ENCODE measurements at places on chromosomes 7 and 10.
A peak's percentile ranks its signal among the peaks of the same experiment; 100 is the strongest.

GRCh38 chr10:73413108-73413527, 740 bp downstream of the ANXA7 start:
- no peaks in the 10 kb centered on the region for H3K27me3 ChIP-seq
- DNase-seq: no peak
- no peak overlapping the region for H3K27ac ChIP-seq
- no peaks in the 10 kb centered on the region for H3K4me1 ChIP-seq
- H3K36me3 ChIP-seq: no peaks in the 10 kb centered on the region
- H3K4me3 ChIP-seq: peak overlapping the region; percentile 96

GRCh38 chr7:121985476-121986030, 112.6 kb downstream of the PTPRZ1 start:
- H3K27ac ChIP-seq: no peak overlapping the region
- H3K36me3 ChIP-seq: peaks cover 7% of the 10 kb centered on the region
- H3K4me1 ChIP-seq: no peaks in the 10 kb centered on the region
- no peaks in the 10 kb centered on the region for H3K27me3 ChIP-seq

- no peak overlapping the region for H3K27ac ChIP-seq
- H3K4me3 ChIP-seq: no peak overlapping the region
- no peak for DNase-seq
- H3K36me3 ChIP-seq: no peaks in the 10 kb centered on the region
Measured at GRCh38 chr10:53570221-53570620, 797.6 kb upstream of the MBL2 start.

DNA sequence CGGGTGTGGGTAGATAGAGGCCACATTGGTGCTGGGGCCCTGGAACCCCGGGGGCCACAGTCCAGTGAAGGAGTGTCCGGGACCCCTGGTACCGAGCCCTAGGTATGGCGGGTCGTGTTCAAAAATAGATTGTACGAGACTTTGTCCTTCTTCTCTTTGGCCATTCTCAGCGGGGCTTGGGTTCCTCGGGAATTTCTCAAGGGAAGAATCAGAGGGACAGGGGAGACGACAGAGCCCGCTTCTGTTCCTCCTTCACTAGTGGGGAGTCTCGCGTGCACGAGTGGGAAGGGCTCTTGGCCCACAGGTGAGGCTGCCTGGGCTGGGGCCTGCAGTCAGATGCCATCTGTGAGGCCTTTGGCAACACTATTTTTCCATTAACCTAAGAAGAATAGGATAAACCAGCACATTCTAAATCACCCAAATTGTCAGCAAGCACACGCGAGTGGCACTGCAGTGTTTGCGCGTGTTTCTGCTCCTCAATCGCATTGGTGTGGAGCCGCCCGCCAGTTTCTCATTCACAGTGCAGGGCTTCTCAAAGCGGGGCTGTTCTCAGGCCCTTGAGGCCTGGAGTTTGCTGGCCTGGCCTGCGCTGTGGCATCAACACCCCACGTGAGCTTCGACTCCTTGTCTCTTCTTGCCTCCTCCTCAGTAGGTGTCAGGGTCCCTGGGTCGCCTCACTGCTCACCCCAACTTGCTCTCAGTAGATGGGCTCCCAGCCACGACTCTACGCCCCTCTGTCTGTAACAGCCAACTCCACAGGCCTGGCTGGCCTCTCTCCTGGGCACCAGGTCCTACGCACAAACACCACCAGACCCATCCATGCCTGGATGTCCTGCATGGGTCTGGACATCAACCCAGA, 187.6 kb upstream of the SHH start:
- DNase-seq: no peak
- H3K4me1 ChIP-seq: no peaks in the 10 kb centered on the region
- H3K4me3 ChIP-seq: no peak overlapping the region
- H3K36me3 ChIP-seq: no peaks in the 10 kb centered on the region
- no peak overlapping the region for H3K27ac ChIP-seq
- no peaks in the 10 kb centered on the region for H3K27me3 ChIP-seq

- H3K4me3 ChIP-seq: no peak overlapping the region
- H3K36me3 ChIP-seq: no peaks in the 10 kb centered on the region
- H3K4me1 ChIP-seq: no peaks in the 10 kb centered on the region
- H3K27me3 ChIP-seq: no peaks in the 10 kb centered on the region
Measured at GRCh38 chr10:37467246-37467645, 341.8 kb downstream of the ANKRD30A start.

DNA sequence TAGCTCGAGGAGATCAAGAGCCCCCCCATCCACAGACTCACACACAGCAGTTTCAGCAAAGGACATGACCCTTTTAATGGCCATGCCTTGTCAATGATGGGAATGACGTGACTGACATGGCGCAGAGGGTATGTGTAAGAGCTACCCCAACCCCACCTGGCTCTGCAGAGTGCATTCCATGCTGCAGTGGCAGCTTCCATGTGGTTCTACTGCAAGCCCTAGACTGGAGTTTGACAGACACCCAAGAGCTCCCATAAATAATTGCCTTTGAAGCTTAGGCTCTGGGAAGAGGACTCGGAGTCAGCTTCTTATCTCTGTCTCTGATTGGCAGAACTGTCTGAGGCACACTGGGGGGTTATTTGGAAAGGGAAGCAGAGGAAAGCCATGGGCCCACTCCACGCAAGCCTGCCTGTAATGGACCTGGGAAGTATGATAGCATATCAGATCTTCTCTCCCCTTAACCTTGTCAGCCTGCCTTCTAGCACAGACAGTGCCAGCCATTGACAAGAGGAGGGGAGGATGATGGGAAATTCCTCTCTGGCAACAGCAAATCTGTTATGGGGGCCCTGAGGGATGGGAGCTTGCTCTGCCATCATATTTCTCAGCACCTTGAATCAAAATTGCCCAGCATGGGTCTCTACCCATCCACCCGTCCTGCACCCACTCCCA, 478.5 kb upstream of the PODXL start:
- no peak overlapping the region for H3K4me3 ChIP-seq
- H3K4me1 ChIP-seq: peaks cover 4% of the 10 kb centered on the region
- no peak for DNase-seq
- H3K27ac ChIP-seq: no peak overlapping the region
- no peaks in the 10 kb centered on the region for H3K36me3 ChIP-seq

GRCh38 chr10:114925587-114926586, 12.1 kb upstream of the TRUB1 start:
- H3K4me3 ChIP-seq: no peak overlapping the region
- no peaks in the 10 kb centered on the region for H3K27me3 ChIP-seq
- no peak overlapping the region for H3K27ac ChIP-seq
- H3K4me1 ChIP-seq: no peaks in the 10 kb centered on the region
- no peak for DNase-seq
- no peaks in the 10 kb centered on the region for H3K36me3 ChIP-seq

DNA sequence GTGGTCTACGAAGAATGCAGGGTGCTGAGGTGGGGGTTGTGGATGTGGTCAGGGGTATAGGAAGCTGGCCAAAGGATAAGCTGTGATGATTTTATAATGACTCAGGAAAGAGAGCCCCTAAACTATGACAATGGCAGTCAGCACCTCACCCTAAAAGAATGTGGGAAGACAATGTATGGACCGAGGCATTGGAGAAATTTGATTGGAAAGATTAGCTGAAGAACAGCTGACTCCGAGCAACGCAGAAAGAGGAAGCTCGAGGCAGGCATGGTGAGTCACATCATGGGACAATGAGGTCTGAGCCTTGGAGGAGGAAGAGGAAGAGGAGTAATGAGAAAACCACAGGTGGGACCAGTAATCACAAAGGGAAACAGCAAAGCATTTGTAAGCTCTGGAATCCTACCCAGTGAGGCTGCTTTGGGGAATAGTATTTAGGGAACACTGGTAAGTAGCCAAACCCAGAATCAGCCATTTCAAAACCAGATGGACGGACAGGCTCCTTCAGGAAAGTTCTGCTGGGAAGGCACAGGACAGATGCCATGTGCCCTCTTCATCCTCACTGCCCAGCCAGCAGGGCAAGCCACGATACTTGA, 295.4 kb downstream of the PRPF18 start:
- no peaks in the 10 kb centered on the region for H3K27me3 ChIP-seq
- peak; percentile 86 for DNase-seq
- no peak overlapping the region for H3K4me3 ChIP-seq
- H3K4me1 ChIP-seq: peaks cover 11% of the 10 kb centered on the region
- no peaks in the 10 kb centered on the region for H3K36me3 ChIP-seq

- H3K36me3 ChIP-seq: no peaks in the 10 kb centered on the region
- H3K27ac ChIP-seq: no peak overlapping the region
- peaks cover 24% of the 10 kb centered on the region for H3K27me3 ChIP-seq
- DNase-seq: no peak
Measured at GRCh38 chr7:155494551-155494950, 36.6 kb downstream of the EN2 start.

DNA sequence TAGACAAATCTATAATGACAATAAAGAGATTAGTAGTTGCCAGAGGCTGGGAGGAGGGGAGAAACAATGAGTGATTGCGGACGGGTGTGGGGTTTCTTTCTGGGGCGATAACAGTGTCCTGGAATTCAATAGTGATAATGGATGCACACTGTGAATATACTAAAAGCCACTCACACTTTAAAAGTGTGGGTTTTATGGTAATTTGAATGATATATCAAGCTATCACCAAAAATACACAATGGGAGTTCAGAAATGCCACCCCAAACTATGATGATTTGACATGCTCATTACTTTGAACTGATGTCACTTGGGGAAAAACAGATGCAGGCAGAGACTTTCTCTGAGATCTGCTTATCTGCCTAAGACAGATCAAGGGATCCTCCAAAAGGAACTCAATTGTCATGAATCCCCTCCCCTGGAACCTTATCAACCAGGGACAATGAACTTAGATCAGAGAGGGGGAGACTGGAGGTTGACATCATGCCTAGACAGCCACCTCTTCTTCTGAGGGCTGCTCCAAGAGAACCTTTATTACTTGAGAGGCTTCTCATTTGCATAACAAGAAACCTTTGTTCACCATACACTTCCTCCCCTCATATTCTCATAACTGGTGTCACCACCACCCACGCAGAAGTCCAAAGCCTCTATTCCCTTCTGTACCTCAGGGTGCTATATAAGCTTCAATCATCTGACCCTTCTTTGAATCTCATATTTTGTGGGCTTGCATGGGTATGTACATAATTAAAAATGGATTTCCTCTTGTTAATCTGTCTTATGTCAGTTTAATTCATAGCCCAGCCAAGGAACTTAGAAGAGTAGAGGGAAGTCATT, 14.8 kb upstream of the ZC3HAV1 start:
- H3K27me3 ChIP-seq: no peaks in the 10 kb centered on the region
- H3K36me3 ChIP-seq: no peaks in the 10 kb centered on the region
- DNase-seq: no peak

- H3K27me3 ChIP-seq: no peaks in the 10 kb centered on the region
- H3K4me1 ChIP-seq: no peaks in the 10 kb centered on the region
- no peak within 1 kb of the TSS for H3K27ac ChIP-seq
- DNase-seq: no peak
- no peaks in the 10 kb centered on the region for H3K36me3 ChIP-seq
Measured at GRCh38 chr7:99734987-99735386, at the start of gene CYP3A7. Gene CYP3A7 (minus strand): TSS chr7:99735196. CDS start chr7:99735093, 103 bp downstream.

GRCh38 chr10:87973635-87974034, 110.2 kb downstream of the PTEN start:
- no peaks in the 10 kb centered on the region for H3K36me3 ChIP-seq
- H3K27ac ChIP-seq: no peak overlapping the region

- H3K4me3 ChIP-seq: no peak overlapping the region
- no peaks in the 10 kb centered on the region for H3K4me1 ChIP-seq
- no peaks in the 10 kb centered on the region for H3K27me3 ChIP-seq
- no peak for DNase-seq
- no peak overlapping the region for H3K27ac ChIP-seq
- H3K36me3 ChIP-seq: no peaks in the 10 kb centered on the region
Measured at GRCh38 chr7:142542942-142543341, 206.3 kb upstream of the PRSS1 start.

- no peaks in the 10 kb centered on the region for H3K36me3 ChIP-seq
- no peak overlapping the region for H3K4me3 ChIP-seq
- no peaks in the 10 kb centered on the region for H3K27me3 ChIP-seq
- peaks cover 15% of the 10 kb centered on the region for H3K4me1 ChIP-seq
- H3K27ac ChIP-seq: no peak overlapping the region
- no peak for DNase-seq
Measured at GRCh38 chr7:44638611-44639557, 32.5 kb downstream of the OGDH start.

DNA sequence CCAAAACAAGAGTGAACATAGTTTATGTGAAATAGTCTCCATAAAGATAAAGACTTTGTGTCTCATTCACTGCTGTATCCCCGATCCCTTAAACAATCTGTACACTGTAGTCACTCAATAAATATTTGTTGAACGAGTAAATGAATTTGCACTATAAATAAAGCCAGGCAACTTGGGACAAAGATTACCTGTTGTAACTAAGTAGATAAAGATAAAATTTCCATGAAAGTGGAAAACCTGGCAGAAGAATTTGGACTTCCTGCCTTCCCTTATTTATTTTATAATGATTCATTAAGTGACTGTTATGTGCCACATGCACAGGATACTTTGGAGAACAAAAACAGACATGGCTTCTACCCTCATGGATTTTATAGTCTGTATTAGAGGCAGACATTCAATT, 277.7 kb upstream of the KAT6B start:
- DNase-seq: no peak
- no peak overlapping the region for H3K27ac ChIP-seq
- no peaks in the 10 kb centered on the region for H3K36me3 ChIP-seq
- H3K27me3 ChIP-seq: no peaks in the 10 kb centered on the region

GRCh38 chr10:24674892-24675632, 48.6 kb downstream of the ARHGAP21 start:
- H3K4me1 ChIP-seq: no peaks in the 10 kb centered on the region
- H3K36me3 ChIP-seq: no peaks in the 10 kb centered on the region
- H3K27me3 ChIP-seq: no peaks in the 10 kb centered on the region
- no peak overlapping the region for H3K4me3 ChIP-seq
- no peak overlapping the region for H3K27ac ChIP-seq

DNA sequence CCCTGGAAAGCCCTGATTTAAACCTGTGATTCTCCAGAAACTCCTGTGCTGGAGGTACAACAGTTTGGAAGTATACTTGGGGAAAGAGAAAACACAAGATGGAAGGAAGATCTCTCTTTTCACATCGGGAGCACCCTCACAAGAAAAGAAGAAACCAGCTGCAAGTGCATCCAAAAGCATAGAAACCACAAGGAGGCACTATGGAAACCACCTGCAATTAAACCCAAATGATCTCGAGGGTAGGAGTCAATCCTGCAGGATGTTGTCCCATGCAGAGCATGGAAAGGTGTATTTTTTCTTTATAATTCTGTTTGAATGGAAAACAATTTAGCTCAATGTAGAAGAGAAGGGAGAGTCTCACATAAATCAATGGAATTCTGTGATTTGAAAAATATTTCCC, 210.5 kb downstream of the TWIST1 start:
- DNase-seq: no peak
- no peaks in the 10 kb centered on the region for H3K4me1 ChIP-seq
- H3K27ac ChIP-seq: no peak overlapping the region
- no peaks in the 10 kb centered on the region for H3K36me3 ChIP-seq

DNA sequence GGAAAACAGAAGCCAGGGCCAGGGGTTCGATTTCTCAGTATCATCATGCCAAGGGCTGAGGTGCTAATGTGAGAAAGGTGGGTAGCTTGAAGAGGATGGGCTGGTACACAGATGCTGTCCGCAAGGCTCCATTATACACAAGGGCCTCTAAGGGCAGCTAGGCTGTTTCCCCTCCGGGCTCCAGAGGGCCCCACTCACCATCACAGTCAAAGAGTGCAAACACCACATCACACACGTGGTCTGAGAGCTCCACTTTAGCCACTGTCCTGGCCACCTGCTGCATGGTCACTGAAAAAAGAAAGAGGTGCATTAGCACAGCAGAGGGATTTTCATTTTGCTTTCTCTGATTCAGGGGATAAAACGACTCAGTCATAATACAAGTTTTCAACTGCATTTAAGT, 20.9 kb upstream of the DNAJB12 start:
- no peak for DNase-seq
- H3K4me3 ChIP-seq: no peak overlapping the region
- no peaks in the 10 kb centered on the region for H3K36me3 ChIP-seq
- no peaks in the 10 kb centered on the region for H3K27me3 ChIP-seq
- no peak overlapping the region for H3K27ac ChIP-seq
